NCI-H748 treated with DMSO at 0.1 percent for 48 hours (cell line): ENCODE measurements at places on chromosomes 6 and 20.

GRCh38 chr6:61675734-61676133 is 610.3 kb downstream of the KHDRBS2 start:
- no peak for DNase-seq

- DNase-seq, result peak; percentile 81
Observed at GRCh38 chr6:46129291-46129628, 529 bp upstream of the ENPP4 start.

GRCh38 chr6:36721369-36722140 is 23.9 kb downstream of the RAB44 start:
- no peak for DNase-seq

GRCh38 chr6:110939429-110940200 is 18.9 kb upstream of the GTF3C6 start:
- DNase-seq, result no peak

- DNase-seq, result no peak
Observed at GRCh38 chr20:48951646-48952045, 30.1 kb downstream of the ARFGEF2 start.

DNA sequence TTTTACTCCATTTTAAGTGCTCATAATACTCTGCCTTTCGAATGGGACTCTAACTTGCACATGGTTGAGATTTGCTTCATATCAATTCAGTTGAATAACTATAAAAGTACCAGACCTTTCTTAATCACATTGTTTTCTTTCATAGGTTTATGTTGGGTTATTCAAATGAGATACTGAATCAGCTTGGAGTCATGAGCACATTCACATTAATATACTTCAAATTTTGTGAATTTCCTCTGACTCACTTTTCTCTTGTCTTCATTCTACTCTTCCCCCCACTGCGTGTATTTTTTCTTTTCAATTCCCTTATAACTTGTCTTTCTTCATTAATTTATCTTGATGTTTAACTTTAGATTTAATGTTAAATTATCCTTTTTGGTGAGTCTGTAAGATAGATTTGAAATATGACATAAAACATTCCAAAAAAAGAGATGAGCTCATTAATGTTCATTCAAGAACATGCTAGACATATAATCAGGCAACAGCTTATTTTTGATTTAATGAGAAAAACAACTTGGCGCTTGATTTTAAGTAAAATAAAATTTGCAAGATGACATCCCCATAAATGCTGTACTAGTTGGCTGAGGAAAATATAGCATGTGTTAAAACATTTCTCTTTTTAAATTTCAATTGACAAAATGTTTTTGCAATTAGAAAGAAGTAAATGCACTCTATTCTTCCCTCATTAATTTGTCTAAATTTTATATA is 736.0 kb downstream of the CD109 start:
- DNase-seq, result no peak

GRCh38 chr20:45578231-45578630 is 853 bp downstream of the WFDC8 start:
- DNase-seq, result no peak

DNA sequence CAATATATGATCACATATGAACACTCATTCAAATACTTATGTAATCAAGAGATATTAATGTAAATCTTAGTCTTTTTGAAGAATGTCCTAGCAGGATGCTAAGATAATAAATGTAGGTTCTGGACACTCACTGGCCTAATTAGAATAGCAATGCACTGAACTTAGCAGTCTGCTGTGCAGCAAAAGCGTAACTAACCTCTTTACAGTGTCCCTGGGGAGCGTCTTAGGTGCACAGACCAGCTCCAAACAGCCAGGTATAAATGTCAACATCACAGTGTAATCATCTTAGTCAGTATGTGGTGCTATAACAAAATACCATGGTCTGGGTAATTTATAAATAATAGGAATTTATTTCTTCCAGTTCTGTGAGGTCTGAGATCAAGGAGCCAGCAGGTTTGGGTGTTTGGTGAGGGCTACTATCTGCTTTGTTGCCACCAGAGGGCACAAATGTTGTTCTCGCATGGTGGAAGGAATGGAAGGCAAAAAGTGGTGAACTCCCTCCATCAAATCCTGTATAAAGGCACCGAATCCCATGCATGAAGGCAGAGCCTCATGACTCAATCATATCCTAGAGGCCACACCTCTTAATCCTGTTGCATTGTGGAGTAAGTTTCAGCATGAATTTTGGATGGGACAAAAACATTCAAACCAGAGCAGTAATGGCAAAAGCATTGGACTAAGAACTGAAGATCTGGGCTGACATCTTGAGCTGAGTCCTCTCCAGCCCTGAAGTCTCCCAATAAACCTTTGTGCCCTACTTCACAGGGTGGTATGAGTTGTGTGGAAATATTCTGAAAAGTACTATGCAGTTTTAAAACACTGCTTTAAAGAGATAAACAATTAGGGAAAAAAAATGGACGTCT is 41.8 kb upstream of the FOXO3 start:
- DNase-seq, result peak; percentile 5

DNA sequence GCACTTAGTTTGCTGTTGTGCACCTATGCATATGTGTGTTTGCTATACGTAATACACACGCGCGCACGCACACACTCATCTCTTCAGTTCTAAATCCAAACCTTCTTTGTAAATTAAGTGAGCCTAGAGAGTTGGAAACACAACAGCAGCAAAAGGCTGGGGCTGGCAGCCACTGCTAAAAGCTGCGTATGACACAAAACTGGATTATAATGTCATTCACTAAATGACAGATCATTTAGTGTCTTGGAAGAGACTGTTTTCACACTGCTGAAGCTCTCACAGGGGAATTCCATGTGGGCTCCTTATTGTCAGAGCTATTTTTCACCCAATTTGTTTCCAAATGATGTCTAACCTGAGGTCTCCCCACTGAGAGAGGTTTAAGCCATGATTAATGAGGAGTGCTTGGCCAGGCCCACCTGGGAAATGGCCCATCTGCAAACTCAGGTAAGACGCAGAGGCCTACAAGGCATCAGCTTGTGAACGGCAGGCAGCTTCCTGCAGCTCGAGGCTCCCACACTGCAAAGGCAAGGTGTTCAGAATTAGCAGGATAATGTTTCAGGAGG is 94.2 kb downstream of the OLIG3 start:
- no peak for DNase-seq

DNA sequence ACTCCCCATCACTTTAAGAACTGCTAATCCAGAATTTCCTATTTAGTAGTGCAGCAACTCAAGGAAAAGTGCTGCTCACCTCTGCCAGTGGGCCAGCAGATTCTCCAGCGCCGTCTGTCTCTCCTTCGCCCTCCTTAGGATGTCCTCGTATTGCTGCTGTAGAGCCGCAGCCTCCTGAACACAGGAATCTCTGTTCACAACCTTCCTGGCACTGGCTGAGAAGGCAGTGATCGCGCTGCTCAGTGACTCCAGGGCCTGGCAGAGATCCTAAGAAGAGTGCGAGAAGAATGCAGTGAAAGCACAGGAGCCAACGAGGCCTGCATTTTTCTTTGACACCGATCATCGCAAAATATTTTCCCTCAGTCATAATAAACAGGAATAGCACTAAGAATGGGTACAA is 209.0 kb downstream of the SYNE1 start:
- no peak for DNase-seq

- no peak for DNase-seq
Observed at GRCh38 chr6:127397729-127398630, 54.6 kb upstream of the ECHDC1 start.

GRCh38 chr6:1574083-1574761 is 35.5 kb upstream of the FOXC1 start:
- DNase-seq, result no peak

- DNase-seq, result no peak
Observed at GRCh38 chr6:113104541-113104940, 752.6 kb upstream of the MARCKS start.

DNA sequence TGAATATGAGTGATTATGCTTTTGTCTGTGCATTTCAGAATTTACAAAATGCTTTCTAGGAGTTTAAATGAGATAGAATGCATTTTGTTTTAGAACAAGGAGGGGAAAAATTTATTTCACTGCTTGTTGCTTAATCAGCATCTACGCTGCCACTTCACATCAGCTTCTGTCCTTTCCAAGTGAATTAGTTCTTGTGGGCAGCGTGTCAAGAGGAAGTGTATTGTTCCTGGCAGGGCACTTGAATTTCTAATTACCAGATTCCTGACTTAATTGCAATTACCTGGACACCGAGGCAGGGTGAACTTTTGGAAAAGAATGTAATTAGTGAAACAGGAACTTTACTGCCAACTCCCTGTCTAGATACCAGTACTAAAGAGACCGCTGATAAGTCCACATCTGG is 263.5 kb downstream of the TMEM242 start:
- peak; percentile 37 for DNase-seq

DNA sequence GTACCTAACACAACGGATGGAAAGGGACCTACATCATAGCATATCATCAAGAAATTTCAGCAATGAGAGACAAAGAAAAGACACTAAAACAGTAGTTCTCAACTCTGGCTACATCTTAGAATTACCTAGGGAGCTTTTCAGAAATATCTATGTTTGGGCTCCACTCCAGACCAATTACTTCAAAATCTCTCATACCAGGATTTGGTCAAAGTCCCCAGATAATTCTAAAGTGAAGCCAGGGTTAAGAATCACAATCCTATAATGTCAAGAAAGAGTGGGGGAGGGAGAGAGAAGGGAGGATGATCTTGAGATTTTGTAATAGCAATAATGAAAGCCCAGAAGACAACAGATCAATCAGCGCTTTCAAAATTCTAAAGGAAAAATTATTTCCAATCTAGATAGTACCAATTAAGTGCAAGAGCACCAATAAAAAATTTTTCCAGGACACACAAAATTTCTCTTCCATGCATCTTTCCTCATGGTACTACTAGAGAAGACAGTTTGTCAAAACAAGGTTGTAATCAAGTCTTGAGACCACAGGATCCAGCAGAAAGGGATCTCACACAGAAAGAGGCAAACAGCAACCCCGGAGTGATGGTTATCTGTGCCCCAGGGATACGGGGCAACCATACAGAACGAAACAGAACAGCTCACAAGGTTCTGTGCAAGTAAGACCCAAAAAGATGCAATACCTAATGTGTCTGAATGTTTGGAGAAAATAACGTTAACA is 152.9 kb upstream of the DST start:
- DNase-seq, result no peak

DNA sequence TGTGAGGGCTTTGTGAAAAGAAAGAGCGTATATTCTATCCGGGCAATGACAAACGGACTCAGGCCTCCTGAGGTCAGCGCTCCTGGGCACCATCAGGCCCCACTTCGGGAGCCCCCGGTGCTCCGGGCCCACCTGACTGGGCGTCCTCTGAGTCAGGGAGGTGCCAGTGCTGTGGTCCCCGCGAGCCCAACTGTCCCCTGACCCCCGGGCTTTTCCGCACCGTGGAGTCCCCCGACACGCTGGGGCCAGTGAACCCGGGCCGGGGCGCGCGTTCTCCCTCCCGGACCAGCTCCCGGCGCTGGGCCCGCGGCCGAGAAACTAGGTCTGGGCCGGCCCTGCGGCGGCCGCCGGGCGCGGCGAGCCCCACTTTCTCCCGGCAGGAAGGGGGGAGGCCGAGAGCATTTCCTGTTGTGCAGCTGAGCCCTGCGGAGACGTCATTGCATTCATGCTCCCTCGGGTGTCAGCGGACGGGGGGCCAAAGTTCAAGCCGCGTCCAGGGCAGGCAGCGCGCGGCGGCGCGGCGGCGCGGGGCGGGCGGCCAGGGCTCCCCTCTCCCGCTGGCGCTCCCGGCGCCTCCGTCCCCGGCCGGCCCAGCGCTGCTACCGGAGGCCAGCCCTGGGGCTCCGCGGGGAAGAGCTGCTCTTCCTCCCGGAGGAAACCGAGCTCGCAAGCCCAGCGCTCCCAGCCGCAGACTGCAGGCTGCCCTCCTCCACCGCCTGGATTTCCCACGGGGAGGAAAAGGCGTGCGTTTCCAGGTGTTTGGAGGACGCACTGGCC is 18.3 kb downstream of the HIVEP2 start:
- no peak for DNase-seq

DNA sequence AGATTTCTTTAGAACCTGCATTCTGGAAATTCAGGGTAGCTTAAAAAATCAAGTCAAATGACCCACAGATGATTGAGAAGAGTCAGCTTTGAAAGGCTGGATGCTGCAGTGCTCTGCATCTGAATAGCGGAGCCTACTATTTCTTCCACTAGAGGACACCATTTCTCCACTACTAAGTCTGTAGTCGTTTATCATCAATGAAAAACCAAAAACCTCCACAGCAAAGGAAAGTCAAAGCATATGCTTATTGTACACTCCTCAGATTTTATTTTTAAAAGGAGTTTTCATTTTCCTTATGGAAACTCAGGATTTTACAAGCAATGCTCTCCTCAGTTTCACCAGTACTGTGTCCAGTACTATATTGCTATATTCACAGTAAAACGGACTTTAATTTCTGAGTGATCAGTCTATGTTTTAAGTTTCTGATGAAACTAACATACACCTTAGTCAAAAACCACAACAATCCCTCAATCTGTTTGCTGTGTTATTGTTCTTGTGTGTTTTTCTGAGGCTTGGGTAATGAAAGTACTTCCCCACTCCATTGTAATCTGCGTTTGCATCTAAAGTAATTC is 50.5 kb upstream of the ENPP5 start:
- peak; percentile 72 for DNase-seq

DNA sequence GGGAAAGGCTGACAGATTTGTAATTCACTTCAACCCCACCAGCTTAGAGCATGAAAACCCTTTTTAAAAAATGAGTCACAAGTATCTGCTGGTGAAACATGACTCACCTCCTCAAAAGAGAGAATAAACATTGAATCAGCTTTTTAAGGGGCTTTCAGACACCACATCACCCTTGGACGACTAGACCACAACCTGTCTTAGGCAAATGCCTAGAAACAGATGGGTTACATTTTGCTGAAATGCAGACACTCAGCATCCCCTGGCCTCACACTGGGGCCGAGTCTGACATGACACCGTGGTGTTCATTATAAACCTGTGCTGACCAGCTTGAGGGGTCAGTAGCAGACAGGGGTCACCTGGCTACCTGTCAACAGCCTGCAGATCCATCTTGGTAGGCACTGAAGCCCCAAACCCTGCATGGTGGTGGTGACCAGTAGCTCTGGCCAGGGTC is 175.3 kb upstream of the CST7 start:
- no peak for DNase-seq
